ENCODE measurements at places on chromosomes 5 and 9. TPM values are rescaled to one million over a fixed set of nuclear protein-coding genes. Genes with fewer than 3 reads are reported as not detected.

Gene CNTLN
- total RNA-seq = 17.4 TPM

Gene SLC6A18
- not detected for total RNA-seq

Gene RUFY1
- total RNA-seq = 36.2 TPM

Gene MRPL41
- 50.0 TPM for total RNA-seq

Gene GABRA1
- total RNA-seq = not detected

Gene GPX8
- total RNA-seq = 85.6 TPM

All from subcutaneous preadipocyte (primary cell).